ENCODE measurements at places on chromosomes 1 and 21.

DNA sequence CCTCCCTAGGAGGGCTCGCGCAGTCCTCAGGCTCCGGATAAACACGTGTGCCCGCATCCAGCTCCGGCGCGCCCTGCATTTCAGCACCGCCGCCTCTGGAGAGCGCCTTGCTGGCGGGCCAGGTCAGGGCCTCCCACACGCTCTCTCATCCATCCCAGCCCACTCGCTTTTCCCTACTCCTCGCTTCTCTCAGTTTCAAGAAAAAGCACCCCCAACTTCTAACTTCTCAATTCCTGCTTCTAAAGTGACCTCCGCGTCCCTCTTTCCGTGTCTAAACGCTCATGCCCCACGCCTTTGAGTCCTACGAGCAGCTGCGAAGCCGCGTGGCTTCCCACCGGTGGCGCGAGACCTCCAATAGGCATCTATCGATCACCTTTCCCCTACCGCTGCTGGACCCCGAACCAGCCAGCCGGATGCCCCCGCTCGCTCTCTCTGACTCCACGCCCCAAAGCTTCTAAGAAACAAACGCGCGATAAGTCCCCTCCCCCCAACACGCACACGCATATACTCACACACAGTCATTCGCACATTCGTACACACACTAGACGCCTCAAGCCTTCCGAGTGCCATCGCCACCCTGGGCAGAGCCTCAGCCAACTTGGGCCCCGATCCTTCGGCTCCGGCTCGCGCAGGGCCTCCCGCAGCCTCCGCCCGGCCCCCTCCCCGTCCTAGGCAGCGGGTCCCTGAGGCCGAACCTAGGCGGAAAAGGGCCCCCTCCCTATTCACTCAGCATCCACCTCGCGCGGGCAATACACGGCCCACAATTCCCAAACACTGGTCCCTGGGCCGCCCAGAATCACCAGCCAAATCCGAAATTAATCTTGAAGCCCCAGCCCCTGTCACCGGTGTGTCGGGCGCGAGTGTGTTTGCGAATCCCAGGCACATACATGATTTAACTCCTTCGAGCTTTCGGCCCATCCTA, 1.1 kb downstream of the NMNAT2 start:
- peak; percentile 79 for DNase-seq

GRCh38 chr1:196563768-196564167, 44.5 kb downstream of the KCNT2 start:
- DNase-seq, result no peak

DNA sequence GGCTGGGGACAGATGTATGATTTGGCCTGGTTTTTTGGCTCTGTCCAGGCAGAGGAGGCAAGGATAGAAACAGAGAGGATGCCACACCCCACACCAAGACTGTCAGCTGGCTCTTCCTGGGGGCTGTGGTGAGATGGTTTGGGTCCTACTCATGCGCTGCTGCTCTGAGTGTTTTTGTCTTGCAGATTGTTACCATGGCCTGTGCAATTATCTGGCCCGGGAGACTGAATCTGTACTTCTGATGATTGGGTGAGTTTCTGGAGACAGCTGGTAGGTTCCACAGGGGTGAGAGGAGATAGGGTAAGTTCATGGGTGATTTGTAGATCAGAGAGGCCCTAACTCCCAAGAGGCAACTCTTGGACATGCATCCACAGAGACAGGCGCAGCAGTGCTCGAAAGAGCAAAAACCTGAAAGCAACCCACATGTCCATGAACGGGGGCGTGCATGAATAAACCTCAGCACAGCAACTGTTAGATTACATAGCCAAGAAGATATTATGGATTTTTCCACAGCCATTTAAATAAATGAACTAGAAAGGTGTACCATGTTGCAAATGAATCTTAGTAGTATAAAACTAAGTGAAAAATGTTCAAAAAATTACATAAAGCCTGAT, 17.8 kb downstream of the AADACL4 start:
- DNase-seq, result no peak

GRCh38 chr1:162855461-162856150, 5.4 kb downstream of the CCDC190 start:
- no peak for DNase-seq

DNA sequence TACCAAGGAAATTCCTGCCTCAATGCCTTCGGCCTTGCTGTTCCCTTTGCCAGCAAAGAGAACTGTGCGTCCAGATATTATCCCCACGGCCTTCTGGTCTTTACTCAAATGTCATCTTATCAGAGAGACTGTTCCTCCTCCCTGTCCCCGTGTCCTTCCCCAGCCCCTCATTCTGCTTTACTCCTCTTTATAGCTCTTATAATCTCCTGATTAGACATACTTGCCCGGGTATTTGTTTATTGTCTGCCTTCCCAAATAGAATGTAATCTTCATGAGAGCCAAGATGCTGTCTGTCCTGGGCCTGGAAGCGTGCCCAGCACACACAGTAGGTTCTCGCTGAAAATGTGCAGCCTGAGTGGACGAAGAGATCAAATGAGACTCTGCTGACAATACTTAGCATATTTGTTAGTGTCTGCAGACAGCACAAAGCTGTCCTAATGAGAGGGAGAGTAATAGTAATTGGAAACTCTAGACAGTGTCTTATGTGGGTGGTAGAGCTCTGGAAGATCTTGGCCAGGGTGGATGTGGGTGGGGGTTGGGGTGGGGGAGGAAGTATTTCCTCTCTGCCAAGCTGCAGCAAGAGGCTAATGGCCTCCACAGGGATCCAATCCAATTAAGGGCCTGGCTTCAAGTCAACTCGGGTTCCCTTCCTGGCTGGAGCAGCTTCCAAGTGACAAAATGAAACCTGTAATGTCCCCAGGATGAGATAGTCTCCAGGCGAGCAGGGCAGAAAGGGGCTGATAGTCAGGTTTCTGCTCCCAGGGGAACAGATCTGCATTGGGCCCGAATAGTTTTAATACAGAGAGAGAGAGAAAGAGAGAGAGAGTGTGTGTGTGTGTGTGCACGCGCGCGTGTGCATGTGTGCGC, 9.5 kb upstream of the CLIC4 start:
- DNase-seq, result no peak

DNA sequence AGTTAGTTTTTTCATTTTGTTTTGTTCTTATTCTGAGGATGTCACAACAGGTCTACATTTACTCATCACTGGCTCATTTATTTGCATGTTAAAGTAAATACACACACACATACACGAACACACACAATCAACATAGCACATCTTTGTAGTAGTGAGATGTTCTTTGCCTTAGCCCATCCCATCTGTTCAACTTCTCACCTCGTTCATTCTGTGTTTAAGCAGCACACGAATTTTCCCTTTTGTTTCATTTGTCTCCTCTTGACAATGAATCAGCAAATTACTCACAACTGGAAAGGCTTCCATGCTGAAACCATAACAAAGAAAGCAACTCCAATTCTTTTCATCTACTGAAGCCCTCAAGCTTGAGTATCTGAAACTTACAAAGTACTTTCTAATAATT, 133.3 kb upstream of the CHRM3 start:
- DNase-seq, result no peak

- DNase-seq, result no peak
These were observed 114.9 kb downstream of the RRAGC start for GRCh38 chr1:38744452-38745350.

- DNase-seq, result no peak
These were observed 44.3 kb downstream of the PCP4 start for GRCh38 chr21:39911286-39912199.

GRCh38 chr1:245332513-245332912, 177.7 kb downstream of the KIF26B start:
- DNase-seq, result no peak

- peak; percentile 43 for DNase-seq
These were observed 60.8 kb downstream of the EDN2 start for GRCh38 chr1:41423511-41424191.

DNA sequence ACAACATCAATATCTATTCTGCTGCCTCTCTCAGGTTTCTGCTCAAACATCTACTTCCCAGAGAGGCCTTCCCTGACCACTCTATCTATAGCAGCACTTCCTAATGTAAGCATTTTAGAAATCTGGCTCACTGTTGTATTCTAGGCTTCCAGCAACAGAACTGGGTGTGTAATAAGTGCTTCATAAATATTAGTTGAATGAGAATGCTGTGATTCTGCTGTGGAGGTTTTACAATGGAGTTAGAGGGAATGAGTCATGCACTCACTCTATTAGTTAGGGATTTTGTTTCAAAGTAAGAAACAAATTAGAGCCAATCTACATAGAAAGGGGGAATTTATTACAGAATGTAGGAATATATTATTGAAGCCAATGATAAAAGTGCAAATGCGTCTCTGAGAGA, 38.6 kb upstream of the SLC35F3 start:
- DNase-seq, result no peak

- DNase-seq, result no peak
These were observed 54.8 kb downstream of the KIF21B start for GRCh38 chr1:200968469-200969410.

GRCh38 chr1:160460683-160461287, 60.4 kb downstream of the VANGL2 start:
- no peak for DNase-seq

DNA sequence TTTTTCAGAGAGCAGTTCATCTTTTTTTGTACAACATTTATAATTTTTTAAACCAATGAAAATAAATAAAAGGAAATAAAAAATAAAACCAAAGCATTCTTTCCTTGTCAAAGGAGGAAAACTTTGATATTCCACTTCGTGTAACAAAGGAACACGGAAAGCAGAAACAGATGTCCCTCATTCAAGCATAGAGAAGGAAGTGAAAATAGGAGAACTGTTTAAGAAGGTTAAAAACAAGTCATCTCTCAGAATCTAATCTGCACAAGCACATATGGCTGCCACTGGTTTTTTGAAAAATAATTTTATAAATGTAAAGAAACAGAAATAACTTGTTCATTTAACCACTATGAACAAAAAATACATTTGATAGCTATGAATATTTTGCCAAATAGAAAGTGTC, 35.9 kb upstream of the ZNF644 start:
- DNase-seq, result no peak

DNA sequence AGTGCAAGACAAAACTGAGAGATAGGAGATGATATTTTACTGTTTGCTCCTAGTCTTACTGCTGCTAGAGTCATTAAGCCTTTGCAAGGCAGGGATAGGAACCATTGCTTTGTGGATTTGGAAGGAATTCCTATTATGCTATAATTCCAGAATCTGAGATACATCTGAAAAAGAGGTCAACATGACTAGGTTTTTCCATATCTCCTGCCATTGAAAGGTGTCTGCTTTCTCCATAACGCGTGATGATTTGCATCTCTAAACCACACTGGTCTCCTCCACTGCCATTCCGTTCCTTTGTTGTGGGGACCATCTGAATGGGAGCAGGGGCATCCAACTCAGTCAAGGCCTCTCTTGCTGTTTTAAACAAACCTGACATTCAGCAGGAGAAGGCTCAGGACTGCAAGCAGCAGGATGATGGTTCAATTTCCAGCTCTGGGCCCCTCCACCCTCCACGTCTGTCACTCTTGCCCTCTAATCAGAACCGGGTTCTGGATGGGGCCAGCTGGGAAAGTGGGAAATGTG, 45.2 kb downstream of the PLPP3 start:
- DNase-seq, result no peak

- DNase-seq, result no peak
These were observed 286.9 kb upstream of the RUNX1 start for GRCh38 chr21:35335951-35336446.

GRCh38 chr1:5617179-5617520, 375.1 kb downstream of the NPHP4 start:
- no peak for DNase-seq
